ENCODE measurements at places on chromosomes 1 and 21.

GRCh38 chr1:20507248-20507563, 745 bp downstream of the MUL1 start:
- DNase-seq: no peak

- no peak for DNase-seq
Measured at GRCh38 chr1:218811497-218811896, 362.2 kb upstream of the LYPLAL1 start.

GRCh38 chr1:88662723-88663122, 21.4 kb upstream of the PKN2 start:
- no peak for DNase-seq

DNA sequence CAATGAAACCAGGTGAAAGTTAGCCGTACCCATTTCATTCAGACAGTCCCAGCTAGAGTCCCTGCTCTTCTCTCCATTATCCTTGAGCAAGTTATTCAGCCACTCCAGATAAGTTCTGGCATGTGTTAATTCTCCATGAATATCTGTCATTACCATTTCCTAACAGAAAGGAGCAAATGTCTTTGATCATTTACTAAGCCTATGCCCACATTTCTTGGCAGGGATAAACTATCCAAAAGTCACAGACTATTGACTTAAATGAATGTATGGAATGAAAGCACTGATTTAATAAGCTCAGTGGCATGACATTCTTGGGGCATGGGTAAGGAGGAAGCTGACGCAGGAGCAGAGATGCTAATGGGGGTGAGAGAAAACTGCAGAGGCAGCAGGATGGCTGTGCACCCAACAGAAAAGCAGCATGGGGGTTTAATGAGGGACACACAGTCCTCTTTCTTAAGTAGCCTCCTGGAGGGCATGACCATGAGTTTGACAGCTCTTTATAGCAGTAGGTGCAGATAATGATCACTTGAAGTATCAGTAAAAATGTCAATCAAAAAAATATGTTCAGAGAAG, 17.6 kb upstream of the DHCR24 start:
- no peak for DNase-seq

DNA sequence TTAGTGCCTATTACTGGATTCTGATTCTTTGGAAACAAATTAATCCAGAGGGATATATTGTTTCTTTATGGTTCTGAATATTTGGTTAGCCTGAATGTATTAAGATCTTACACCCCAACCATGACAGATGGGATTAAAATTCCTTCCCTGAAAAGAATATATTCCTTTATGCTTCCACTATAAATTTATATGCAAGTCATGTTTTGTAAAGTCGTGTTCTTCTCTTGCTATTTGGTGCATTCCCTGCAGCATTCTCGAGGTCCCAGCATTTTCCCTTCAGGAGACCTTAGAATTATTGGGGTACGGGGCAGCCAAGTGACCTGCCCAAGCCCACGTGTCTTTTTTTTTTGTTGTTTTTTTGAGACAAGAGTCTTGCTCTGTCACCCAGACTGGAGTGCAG, 62.4 kb downstream of the DISC1 start:
- no peak for DNase-seq

DNA sequence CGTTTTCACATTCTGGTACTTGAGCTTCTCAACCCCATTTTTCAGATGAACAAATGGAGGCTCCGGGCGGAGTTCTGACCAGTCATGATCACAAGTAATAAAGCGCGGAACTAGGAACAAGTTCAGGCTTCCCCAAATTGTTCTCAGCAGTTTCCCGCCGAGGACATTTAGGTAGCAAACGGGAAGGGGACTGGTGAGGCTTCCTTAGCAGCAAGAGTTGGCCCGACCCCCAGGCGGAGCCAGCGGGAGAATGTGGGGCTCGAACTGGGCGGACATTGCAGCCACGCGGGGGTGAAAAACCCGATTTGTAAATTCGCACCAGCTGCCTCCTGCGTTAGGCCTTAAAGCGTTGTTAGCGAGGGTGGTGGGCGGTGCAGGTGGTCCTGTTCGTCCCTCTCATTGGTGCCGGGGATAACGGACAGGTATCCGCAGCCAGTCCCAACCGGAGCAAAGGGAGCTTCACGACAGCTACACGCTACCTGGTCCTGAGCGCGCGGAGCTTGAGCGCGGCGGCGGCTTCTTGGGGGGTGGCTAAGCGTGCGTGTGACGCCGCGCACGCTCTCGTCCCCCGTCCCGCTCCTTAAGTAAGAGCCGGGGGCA, 15.3 kb downstream of the SEMA6C start:
- DNase-seq: peak; percentile 32

GRCh38 chr1:217681806-217682205, 50.7 kb downstream of the SPATA17 start:
- no peak for DNase-seq

- DNase-seq: no peak
Measured at GRCh38 chr1:205925736-205926135, 17.5 kb downstream of the SLC26A9 start.

DNA sequence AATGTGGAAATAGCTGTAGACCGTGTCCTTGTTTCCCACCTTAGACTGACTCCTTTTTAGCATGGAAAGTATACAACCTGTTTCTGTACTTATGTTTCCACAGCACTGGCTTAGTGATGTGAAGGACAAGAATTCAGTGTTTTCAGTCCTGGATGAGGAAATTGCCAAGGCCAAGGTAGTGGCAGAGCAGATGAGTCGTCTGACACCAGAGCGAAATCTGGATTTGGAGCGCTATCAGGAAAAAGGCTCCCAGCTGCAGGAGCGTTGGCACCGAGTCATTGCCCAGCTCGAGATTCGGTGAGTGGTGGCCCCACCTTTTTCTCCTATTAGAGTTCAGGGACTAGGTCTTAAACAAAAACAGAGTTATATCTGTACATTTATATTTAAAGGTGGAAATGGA, 112.6 kb downstream of the MACF1 start:
- no peak for DNase-seq

GRCh38 chr1:10644307-10645128, 151.9 kb downstream of the CASZ1 start:
- DNase-seq: no peak

- no peak for DNase-seq
Measured at GRCh38 chr1:55580845-55581332, 365.7 kb upstream of the USP24 start.
